ENCODE measurements at places on chromosomes 6 and 20. TPM values are rescaled to one million over a fixed set of nuclear protein-coding genes. Genes with fewer than 3 reads are reported as not detected.

DNA sequence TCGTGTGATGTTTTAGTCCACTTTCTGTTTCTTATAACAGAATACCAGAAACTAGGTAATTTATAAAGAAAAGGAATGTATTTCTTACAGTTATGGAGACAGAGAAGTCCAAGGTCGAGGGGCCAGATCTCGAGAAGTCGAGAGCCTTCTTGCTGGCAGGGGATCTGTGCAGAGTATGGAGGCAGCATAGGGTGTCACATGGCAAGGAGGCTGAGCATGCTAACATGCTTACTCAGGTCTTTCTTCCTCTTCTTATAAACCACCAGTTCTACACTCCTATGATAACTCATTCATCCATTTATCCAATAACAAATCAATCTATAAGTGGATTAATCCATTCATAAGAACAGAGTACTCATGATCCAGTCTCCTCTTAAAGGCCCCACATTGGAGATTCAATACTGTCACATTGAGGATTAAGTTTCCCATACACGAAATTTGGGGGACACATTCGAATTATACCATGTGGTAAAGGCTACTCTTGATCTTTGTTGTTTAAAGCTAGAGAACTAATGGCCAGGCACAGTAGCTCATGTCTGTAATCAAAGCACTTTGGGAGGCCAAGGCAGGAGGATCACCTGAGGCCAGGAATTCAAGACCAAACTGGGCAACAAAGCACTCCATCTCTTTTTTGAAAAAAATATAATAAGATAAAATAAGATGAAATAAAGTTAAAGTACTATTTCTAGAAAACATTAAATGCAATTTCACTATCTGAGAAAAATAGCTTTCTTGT, 2.1 kb downstream of the GOPC start:
- peak; percentile 32 for DNase-seq

GRCh38 chr6:120116343-120116742, 766.8 kb upstream of the MAN1A1 start:
- DNase-seq = no peak

GRCh38 chr6:152815230-152815872, 64.8 kb downstream of the VIP start:
- no peak for DNase-seq

- no peak for DNase-seq
Measured at GRCh38 chr20:24418731-24419130, 50.7 kb upstream of the SYNDIG1 start.

GRCh38 chr6:170344631-170345576, 38.3 kb downstream of the FAM120B start:
- DNase-seq = peak; percentile 39

DNA sequence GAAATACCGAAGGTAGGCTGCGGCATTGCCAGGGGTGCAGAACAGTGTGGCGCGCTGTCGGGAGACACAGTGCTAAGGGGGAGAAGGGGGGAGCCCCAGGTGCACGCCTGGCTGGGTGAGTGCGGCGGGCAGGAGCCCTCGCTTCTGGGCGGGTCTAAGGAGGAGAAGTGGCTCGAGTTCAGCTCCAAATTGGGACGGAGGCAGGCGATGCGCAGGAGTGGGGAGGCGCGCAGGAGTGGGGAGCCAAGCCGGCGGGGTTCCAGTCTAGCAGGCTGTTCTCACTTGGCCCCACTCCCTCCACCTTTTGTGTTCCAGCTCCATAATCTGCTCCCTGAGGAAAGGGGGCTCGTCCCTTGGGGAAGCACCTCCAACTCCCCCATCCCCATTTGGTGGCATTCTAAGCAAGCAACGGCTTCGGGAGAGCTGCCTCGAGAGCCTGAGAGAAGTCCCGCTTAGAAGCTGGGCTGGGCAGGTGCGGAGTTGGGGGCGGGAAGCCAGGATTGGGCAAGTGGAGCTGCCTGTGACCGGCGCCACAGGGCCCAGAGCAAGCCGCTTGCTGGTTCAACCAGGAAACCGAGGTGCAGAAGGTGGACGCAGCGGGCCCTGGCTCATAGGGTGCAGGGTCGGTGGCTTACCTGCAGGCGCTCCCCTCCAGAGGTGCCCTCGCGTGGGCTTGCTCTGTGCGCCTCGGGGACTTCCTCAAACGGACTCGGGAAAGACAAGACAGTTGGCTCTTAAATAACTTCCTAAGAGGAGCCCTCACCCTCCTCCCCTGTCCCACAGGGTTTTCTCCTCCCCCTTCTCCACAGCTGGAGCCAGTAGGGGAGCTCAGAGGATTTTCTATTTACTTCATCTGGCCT, at the start of gene F13A1:
F13A1 (minus strand) TSS at position 711 of the 860 bp plus-strand sequence. CDS start 1,998 bp downstream, outside the sequence.
- no peak for DNase-seq

- no peak for DNase-seq
Measured at GRCh38 chr20:40698281-40698680, 9.2 kb upstream of the MAFB start.

GRCh38 chr20:60187683-60188082, 229.5 kb downstream of the CDH26 start:
- no peak for DNase-seq

- no peak for DNase-seq
Measured at GRCh38 chr6:21079468-21080048, 514.0 kb upstream of the SOX4 start.

- no peak for DNase-seq
Measured at GRCh38 chr20:54515793-54516628, 40.6 kb downstream of the DOK5 start.

- DNase-seq = no peak
Measured at GRCh38 chr20:7933346-7933745, 6.9 kb downstream of the HAO1 start.

- no peak for DNase-seq
Measured at GRCh38 chr20:48769069-48769983, 58.5 kb downstream of the PREX1 start.

- no peak for DNase-seq
Measured at GRCh38 chr20:64157878-64158277, 6.4 kb upstream of the MYT1 start.

- no peak for DNase-seq
Measured at GRCh38 chr6:49336514-49337131, 126.4 kb downstream of the MMUT start.

GRCh38 chr6:81668615-81669047, 83.8 kb downstream of the TENT5A start:
- no peak for DNase-seq

DNA sequence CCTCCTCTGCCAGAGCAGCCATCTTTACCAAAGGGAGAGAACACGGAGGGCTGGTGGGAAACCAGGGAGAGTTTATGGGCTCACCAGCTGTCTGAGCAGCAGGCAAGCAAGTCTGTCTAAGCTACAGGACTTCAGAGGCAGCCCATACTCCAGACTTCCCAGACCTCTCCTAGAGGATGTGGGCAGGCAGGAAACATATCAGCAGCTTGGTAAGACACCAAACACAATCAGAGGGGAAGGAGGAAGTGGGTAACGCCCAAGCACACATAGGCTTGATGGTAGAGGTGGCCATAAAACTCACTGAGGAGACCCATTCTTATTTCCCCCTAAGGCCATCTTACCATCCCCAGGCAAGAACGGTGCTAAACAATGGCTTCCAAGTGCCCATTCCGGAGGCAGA, 143.1 kb upstream of the ARID1B start:
- DNase-seq = no peak

DNA sequence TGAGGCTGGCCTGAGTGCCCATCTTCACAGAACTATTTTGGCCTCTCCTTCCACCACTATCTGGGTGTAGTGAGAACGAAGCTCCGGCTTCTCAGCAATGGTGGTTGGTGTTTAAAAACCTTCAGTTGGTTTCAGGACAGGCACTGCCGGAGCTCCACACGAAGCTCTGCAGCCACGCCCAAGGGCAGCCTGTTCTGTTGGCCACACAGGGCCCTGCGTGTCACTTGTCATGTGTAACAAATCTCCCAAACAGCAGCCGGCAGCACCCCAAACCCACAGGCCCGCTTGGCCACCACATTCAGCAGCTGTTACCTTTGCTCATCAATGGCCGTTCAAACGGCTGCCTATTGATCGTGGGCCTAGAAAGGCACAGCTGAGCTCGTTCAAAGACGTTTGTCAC, 97.5 kb downstream of the ERMARD start:
- DNase-seq = no peak

GRCh38 chr20:25372584-25373336, 17.9 kb downstream of the ABHD12 start:
- peak; percentile 95 for DNase-seq

GRCh38 chr6:57117796-57118195, 27.8 kb downstream of the ZNF451 start:
- DNase-seq = no peak

DNA sequence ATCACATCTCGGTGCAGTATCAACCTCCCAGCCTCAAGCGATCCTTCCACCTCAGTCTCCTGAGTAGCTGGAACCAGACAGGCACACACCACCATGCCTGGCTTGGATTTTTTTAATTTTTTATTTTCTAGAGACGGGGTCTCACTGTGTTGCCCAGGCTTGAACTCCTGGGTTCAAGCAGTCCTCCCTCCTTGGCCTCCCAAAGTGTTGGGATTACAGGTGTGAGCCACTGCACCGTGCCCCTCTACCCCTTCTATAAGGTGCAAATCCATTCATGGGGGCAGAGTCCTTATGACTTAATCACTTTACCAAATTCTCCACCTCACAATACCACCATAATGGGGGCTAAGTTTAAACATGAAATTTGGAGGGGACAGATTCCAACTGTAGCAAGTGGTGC, 37.7 kb downstream of the TMEM181 start:
- no peak for DNase-seq

DNA sequence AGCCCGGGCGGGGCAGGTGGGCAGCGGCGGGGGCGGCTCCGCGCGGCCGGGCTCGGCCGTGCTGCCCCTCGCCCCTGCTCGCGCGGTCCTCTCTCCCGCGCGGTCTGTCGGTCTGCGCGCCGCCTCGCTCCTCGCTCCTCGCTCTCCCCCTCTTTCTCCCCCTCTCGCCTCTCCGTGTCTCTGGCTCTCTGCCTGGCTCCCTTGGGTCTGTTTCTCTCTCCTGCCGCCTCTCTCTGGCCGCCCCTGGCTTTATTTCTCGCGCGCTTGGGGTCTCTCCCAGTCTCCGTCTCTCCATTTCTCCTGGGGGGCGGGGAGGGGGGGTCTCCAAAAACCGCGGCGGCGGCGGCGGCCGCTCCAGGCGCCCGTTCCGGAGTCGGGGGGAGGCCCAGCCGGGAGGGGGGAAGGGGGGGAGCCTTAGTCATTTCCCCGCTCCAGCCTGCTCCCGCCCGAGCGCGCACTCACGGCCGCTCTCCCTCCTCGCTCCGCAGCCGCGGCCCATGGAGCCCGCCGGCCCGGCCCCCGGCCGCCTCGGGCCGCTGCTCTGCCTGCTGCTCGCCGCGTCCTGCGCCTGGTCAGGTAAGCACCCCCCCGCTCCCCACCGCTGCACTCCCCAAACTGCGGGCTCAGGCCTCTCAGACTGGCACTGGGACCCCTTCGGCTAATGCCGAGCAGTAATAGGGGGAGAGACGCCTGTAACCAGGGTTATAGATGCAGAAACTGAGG, at the start of gene SIRPA:
SIRPA (plus strand) TSS at position 457 of the 723 bp plus-strand sequence; CDS start at position 498, 41 bp downstream.
- DNase-seq = peak; percentile 66

DNA sequence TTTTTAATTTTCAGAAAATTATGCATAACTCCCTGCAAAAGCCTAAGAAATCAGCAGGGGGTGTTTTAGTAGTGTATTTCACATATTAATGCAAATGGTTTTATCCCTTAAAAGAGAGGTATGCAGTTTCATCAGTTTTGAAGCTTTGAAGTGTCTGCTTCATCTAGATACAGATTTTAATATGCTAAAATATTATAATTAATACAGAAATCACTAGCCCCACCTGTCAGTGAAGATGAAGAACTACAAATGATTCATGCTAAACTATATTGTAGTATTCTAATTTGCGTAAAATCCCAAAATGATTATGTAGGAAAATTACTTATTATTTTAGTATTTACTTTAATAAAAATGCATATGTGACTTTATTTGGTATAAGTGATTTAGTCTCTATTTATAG, 2.9 kb upstream of the TFB1M start:
- peak; percentile 16 for DNase-seq

CSNK2A1 gene
- total RNA-seq = 161 TPM

GJA1 gene
- total RNA-seq = 14.0 TPM

ELOVL2 gene
- total RNA-seq = 0.91 TPM

ARG1 gene
- total RNA-seq = not detected

ACSS1 gene
- 2.3 TPM for total RNA-seq

GPR63 gene
- total RNA-seq = 0.07 TPM

LINC00237 gene
- not detected for total RNA-seq
